CD4-positive, alpha-beta T cell (primary cell): ENCODE measurements at places on chromosomes 2 and 18.

DNA sequence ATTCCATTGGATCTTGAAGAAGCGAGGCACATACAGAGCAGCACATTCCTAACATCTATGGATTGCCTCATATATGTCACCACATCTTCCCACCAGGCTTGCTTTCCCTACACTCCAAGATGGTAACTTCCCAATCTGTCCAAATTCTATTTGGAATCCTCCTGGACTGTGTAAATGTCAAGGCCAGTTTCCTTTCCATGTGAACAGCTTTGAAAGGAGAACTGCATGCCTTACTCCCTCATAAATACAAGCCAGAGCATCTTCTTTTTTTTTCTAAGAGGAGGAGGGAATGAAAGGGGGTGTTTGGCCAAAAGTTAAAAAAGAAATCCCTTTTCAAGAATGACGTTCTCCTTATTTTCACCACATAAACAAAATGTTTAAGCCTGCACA lies 103.8 kb upstream of the OSR1 start:
- no peak for DNase-seq

- no peak for DNase-seq
Measured at GRCh38 chr2:170314744-170315447, 136.9 kb downstream of the MYO3B start.

GRCh38 chr2:101566632-101567228 lies 91.8 kb upstream of the RFX8 start:
- DNase-seq = no peak

GRCh38 chr2:100755441-100755840 lies 64.5 kb upstream of the NPAS2 start:
- no peak for DNase-seq

DNA sequence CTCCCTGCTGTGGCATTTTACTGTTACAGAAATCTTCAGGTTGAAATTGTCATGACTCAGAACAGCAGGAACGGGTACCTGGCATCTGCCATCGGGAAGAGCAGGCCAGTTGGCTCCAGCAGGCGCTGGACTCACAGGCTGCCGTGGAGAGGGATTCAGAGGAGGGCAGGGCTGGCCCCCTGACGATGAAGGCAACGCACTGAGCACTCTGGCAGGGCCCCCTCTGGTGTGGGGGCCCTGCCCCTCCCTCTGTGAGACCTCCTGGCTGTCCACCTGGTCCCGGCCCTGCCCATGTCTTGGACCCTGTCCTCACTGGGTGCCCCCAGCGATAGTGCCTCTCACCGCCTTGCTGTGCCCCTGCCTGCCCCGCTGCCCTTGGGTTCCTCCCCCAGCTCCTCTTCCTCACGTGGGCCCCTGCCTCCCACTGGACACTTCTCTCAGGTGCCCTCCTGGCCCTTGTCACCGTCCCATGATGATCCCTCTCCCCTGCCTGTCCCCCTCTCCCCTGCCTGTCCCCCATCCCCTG lies 23.3 kb upstream of the ALLC start:
- no peak for DNase-seq
